Gastroesophageal sphincter (tissue), 4 donors: ENCODE measurements at places on chromosomes 16 and 17.

GRCh38 chr17:39601758-39602532 lies 5.8 kb downstream of the NEUROD2 start:
- no peak for ATAC-seq

- ATAC-seq = no peak
Measured at GRCh38 chr16:15897121-15897780, 8.8 kb upstream of the CEP20 start.

GRCh38 chr17:1047177-1047878 lies 50.4 kb downstream of the TIMM22 start:
- ATAC-seq = peak; percentile 82

- ATAC-seq = no peak
Measured at GRCh38 chr17:41060052-41060604, at the start of gene KRTAP2-3. KRTAP2-3 (minus strand) TSS chr17:41060114; CDS start chr17:41060050, 64 bp downstream.

GRCh38 chr17:16439811-16440351 lies 24.5 kb downstream of the TRPV2 start:
- no peak for ATAC-seq

DNA sequence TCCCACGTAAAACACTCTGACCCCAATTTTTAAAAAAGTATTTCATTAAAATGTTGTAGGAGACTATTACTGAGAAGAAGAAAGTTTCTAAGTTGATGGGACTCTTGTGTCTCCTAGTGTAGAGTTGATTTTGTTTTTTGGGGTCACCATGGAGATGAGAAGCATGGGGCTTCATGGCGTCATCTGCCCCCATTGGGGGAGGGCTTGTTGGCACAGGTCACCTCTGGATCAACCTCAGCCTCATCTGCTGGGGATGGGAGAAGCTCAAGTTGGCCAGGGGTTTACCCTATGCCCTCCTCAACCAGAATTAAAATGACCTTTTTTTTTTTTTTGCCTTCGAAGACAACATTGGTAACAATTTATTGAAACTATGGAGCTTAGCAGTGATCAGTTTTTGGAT lies 28.3 kb downstream of the MSI2 start:
- no peak for ATAC-seq

- no peak for ATAC-seq
Measured at GRCh38 chr16:12819126-12820117, 15.7 kb upstream of the CPPED1 start.

- ATAC-seq = no peak
Measured at GRCh38 chr17:5592382-5592781, 8.1 kb upstream of the NLRP1 start.

DNA sequence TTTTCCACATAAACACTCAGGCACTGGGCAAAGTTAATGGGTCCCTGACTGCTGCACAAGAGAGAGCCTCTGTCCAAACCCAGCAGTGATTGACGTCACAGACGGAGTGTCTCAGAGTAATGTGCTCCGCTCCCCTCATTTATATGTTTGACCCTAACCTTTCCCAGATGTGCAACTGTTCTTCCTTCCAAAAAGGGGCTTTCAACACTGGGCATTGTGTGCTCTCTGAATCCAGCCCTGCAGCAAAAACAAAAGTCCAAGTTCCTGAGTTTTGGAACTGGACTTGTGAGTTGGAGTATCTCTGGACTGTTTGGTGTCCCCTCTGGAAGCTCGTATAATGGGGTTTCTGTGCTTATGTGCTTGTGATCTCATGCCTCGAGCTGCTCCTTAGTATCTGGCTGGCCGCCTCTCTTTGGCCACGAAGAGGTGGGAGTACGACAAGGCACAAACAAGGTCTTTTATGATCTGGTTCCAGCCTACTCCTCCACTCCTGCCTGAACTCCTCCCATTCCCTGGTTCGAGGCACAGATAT lies 76.4 kb upstream of the SMIM36 start:
- peak; percentile 90 for ATAC-seq

GRCh38 chr17:10673312-10673711 lies 16.2 kb upstream of the MYH3 start:
- ATAC-seq = peak; percentile 72
